ENCODE measurements at places on chromosomes 2 and 18.

DNA sequence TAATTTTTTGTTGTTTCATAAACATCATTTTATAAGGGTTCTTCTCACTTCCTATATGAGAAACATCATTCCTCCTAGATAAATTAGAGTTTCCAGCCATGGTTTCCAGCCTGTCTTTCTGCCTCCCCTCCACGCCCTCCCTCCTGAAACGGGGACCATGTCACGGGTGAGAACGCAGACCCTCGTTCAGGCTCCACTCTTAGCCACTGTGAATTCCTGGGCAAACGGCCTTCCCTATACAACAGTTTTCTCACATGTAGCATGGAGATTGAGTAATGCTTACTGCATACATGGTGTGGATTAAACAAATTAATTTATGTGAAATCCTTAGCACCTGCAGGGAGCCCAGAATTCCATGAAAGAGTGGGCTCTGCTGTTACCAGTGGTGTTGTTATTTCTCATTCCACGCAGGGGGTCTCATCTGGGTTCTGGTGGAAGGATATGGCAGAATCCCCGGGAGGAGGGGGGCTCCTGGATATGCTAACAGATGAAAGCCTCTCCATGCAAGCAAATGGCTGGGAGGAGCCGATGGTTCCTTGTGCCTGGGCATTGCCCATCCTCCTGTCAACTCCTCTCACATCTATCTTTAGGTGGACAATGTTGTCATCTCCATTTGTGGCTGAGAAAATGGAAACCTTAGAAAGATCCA is 54.0 kb upstream of the TWIST2 start:
- no peak for ATAC-seq

DNA sequence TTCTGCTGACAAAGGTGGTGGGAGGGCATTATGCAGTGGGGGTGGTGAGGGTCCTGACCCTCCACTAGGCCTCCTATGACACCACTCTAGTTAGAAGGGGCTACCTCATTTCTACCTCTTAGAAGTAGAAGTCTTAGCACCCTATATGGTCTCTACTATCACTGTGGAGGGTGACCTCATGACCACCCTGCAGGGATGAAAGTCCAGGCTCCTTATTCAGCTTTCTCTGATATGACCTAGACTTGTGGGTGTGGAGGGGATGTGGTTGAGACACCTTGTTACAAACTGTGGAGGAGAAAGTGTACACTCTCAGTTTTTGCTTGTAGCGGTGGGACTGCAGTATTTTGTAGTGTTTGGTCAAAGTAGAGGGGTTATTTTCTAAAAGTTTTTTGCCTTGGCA is 18.6 kb downstream of the TMEM182 start:
- no peak for ATAC-seq

DNA sequence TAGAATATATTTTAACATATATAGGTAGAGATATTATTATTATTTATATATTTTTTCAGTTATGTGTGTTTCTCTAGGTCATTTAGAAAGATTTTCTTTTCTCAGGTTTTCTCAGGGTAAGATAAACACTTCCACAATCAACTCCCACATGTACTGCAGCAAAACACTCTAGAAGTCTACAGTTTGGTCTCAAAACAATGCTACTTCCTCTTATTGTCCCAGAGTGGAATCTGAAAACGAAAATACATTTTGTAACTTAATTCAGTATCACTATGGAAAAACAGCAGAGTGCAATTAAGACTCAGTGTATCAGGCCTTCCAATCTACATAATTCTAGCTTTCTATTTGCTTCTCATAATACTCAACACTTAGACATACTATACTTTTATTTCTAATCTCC is 190.1 kb upstream of the SLC35G4 start:
- no peak for ATAC-seq

DNA sequence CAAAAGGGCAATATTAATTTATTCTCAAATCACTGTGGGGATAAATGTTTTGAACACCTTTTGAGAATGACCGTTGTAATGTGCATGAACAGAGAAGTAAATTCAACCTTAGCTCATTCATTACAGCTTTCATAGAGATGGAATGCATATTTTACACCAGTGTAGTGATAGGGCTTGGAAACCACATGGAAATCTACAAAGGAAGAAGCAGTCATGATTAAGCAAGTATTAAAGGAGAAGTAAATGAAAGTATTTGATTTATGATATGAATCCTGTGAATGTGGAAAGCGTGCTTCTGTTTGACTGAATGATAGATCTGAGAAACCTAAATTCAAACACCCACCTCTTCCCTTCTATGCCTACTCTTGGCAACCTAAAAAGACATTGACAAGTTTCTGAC is 64.7 kb downstream of the CDH7 start:
- no peak for ATAC-seq

- ATAC-seq, result peak; percentile 85
Measured at GRCh38 chr2:215136669-215137328, 1.6 kb downstream of the ABCA12 start.

GRCh38 chr2:136206613-136207012 is 88.7 kb upstream of the CXCR4 start:
- ATAC-seq, result no peak

GRCh38 chr2:45403036-45403435 is 208.0 kb downstream of the SRBD1 start:
- no peak for ATAC-seq

DNA sequence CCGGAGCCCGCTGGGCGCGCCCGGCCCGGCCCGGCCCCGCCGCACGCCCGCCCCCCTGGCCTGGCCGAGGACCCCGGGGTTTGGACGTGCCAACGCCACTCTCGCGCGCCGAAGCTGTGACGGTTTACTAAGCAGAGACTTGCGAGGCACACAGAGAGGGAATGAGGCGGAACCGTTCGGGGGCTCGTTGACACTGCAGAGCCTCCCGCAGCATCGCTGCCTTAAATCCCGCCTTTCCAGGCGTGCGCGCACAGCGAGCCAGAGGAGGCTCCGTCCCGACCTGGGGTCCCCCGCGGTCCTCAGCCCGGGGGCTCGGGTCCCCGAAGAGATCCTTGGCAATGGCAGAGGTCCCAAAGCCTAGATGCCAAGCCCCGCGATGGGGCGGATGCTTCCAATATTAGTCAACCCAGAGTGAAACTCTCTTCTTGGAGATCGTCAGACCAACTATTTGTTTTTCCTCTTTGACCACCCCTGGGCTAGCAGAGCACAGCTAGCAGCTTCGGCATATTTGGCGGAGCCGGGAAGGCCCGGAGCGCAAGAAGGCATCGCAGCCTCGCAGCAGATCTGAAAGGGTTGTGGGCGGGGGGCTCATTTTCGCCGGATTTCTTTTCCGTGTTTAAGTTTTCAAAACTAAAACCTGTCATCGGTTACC is at the start of gene ZNF385B:
Gene ZNF385B (minus strand): TSS at position 197 of the 652 bp plus-strand sequence.
- peak; percentile 74 for ATAC-seq

DNA sequence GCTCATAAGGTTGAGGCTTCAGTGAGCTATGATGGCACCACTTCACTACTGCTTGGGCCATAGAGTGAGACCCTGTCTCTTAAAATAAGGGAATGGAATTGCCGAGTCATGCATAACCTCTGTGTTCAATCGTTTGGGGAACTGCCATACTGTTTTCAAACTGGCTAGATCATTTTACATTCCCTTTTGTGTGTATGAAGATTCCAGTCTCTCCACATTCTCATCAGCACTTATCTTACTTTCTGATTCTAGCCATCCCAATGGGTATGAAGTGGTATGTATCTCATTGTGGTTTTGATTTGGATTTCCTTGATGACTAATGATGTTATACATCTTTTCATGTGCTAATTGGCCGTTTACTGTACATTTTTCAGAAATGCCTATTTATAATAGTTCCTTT is 23.7 kb downstream of the MARCHF7 start:
- ATAC-seq, result no peak

DNA sequence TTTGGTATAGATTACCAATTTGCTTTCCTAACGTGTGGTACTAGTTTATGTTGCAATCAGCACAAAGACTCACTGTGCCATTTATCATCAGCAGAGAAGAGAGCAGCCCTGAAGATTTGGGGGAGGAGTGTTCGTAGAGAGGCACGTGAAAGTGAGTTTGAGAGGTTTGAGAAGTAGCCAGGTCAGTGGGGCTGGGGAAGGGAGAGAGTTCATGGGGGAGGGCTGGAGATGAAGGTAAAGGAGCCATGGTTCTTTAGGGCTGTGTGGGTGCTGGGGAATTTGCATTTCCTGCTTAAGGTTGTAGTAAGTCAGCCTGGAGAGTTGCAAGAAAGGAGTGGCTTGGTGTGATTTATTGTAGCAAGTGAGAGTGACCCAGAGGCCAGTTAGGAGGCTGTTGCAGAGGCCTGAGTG is 172.1 kb downstream of the NEDD4L start:
- ATAC-seq, result peak; percentile 90

GRCh38 chr2:206718296-206718695 is at the start of gene DYTN:
TSS of gene DYTN (minus strand) at chr2:206718396. CDS start at chr2:206718279, 117 bp downstream.
- no peak for ATAC-seq

DNA sequence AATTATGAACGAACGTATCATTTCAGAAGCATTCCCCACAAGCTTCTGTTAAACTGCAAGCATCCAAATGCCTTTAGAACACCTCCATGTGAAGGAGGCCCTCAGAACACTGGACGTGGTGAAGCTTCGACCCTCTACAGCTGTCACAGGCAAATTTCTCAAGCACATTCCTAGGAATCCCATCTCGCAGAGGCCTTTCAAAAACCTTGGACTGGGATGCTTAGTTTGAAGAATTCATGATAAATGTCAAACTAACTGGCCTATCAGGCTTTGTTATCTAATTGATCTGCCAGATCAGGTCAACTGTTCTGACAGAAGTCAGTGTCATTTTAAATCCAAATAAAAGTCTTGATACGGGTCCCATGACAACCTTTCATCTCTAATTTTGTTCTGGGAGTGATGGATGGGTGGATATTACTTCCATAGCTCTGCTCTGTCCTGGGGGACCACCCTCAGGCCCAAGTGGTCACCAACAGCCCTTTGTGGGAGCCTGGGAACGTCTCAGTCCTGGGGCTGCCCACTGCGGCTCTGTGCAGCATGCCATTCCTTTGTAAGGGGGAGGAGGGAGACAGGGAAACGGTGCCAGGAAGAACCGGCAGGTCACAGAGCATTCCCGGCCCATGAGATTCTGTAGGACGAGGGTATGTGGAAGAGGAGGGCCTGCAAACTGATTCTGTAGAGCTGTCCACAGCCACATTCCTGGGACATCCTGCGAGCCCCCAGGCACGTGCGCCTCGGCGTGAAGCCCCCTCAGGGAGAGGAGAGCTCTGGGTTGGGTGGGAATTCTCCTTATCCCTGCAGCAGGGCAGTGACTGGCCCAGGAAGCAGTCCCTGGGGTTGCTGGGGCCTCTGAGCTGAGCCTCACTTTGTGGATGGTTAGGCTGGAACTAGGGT is 59.1 kb upstream of the PXDN start:
- no peak for ATAC-seq

GRCh38 chr2:85163675-85164074 is 30.5 kb downstream of the TCF7L1 start:
- ATAC-seq, result peak; percentile 12

DNA sequence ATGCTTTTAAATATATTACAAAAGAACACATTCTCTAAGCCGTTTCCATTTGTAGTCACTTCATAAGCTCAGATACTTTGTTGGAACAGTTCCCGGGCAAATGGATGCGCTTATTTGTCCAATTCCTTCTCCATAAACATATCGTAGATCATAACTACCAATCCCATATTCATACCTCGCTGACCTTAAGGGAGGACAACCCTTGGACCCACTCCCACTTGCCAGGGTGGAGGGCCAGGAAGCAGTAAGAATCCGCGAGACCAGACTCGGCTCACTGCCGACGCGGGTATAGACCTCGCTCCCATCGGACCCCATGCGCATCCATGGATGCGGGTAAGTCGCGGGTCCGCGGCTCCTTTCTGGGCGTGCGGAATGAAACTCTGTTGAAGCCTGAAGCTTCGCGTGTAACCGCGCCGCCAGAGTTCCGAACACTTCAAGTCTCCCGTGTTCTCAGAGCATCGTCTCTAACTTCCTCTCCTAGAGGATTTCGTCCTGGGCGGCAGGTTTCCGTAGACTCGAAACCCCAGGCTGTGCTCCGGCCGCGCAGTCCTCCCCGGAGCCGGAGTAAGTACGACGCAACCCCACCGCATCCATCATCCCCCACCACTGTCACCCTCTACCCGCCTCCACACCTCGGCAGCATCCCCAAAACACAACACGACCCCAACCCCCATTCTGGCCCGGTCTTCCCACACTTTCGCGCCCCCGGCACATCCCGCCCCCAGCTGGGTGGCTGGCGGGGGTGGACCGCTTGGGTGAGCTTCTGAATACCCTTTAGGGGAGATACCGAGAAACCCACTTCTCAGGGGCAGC is 1.1 kb downstream of the DSC3 start:
- peak; percentile 54 for ATAC-seq

- no peak for ATAC-seq
Measured at GRCh38 chr2:128511731-128512378, 193.2 kb upstream of the HS6ST1 start.

- ATAC-seq, result no peak
Measured at GRCh38 chr2:106115250-106115649, 78.9 kb downstream of the UXS1 start.

DNA sequence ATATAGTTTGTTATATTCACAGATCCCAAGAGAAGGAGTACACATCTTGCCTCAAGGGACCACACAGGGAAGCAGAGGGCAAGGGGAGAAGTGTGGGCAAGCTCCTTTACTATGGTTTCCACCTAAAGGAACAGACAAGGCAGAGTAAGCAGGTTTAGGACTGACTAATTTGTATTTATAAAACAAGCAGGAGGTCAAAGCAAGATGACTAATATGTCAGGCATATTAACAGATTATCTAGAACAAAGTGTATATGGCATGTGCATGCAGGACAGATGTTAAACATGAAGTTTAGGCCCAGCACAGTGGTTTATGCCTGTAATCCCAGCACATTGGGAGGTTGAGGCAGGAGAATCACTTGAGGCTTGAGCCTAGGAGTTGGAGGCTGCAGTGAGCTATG is 3.7 kb upstream of the LRP2 start:
- ATAC-seq, result no peak

- no peak for ATAC-seq
Measured at GRCh38 chr2:119681868-119682220, 2.8 kb downstream of the TMEM177 start.

DNA sequence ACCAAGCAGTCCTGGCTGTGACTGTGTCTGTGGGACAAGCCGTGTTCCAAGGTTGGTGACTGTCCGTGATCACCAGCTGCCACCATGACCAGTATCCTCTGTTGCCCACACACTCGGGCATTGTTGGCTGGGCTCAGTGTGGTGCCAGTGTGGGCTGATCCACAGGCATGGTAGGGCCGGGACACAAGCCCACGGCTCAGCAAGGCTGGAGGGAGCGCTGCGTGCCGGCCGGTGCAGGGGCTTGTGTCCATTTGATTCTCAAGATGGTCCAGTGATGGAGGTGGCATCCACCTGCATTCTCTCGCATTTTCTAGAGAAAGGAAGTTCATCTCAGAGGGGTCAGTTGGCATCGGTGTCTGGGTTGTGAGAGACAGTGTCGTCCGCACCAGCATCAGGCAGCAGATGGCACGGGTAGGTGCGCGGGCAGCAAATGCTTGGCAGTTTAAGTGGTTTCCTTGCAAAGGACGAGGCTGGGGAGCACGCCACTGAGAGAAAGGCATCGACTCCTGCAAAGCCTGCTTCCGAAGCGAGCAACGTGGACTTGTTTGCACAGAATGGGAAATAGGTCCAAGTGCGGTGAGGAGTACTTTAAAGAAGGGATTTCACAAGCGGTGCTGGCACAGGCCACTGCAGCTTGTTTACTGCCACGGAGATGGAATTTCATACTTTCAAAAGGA is 20.9 kb downstream of the TWIST2 start:
- no peak for ATAC-seq

- no peak for ATAC-seq
Measured at GRCh38 chr2:64819774-64820688, 166.3 kb upstream of the SERTAD2 start.

GRCh38 chr2:71605781-71606241 is 152.4 kb downstream of the DYSF start:
- no peak for ATAC-seq

- no peak for ATAC-seq
Measured at GRCh38 chr2:164061129-164061746, 325.4 kb upstream of the FIGN start.

GRCh38 chr18:37438417-37439180 is 127.0 kb downstream of the CELF4 start:
- ATAC-seq, result no peak

All from motor neuron (in vitro differentiated cells).